ENCODE measurements at places on chromosomes 3 and 15.
A peak's percentile ranks its signal among the peaks of the same experiment; 100 is the strongest.

- no peak for DNase-seq
These were observed 39.1 kb downstream of the MYO1E start for GRCh38 chr15:59333401-59334075.

- DNase-seq = no peak
These were observed 3.9 kb downstream of the SERF2 start for GRCh38 chr15:43795997-43796396.

DNA sequence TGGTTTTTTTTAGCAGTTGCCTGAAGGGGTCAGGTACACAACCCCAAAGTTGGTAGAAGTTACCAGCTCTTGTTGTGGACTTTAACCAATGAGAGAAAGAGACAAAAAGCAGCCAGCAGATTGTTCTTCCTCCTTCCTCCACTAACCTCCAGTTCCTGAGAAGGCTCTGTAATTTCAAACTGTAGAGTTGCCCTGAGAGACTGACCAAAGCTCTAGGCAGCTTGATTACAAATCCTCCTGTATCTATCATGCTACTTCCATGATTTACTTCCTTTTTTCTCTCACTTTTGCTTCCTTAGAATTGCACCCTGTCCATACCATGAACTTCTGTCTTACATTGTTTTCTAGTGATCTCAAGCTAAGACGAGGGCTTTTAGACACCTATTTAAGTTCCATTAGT is 29.2 kb downstream of the NSUN3 start:
- DNase-seq = peak; percentile 97

DNA sequence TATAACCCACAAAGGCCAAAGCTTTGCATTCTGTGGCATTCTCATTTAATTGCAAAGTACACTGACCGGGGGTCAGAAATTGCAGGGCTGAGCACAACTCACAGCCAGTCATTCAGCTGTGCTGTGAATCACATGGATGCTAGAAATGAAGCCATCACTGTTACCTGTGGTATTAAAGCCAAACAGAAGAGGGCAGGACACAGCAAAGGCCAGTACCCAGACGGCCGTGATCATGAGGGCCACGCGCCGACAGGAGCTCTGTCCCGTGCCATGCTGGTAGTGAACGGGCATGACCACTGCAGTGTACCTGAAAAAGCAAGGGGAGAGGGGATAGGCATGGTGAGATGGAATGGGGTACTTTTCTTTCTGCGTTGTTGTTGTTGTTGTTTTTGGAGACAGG is 31.6 kb downstream of the DRD3 start:
- no peak for DNase-seq

DNA sequence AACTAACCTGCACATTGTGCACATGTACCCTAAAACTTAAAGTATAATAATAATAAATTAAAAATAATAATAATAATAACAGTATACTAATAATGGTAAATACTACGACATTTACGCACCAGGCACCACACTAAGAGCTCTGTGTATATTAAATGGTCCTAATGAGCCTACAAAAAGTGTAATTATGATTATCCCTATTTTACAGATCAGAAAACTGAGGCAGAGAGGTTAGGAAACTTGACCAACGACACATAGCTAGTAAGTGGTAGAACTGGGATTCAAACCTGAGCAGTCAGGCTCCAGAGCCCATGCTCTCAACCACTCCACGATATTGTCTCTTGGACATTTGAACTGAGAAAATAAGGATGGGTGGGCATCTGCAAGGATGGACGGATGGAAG is 15.0 kb downstream of the KIF7 start:
- no peak for DNase-seq

DNA sequence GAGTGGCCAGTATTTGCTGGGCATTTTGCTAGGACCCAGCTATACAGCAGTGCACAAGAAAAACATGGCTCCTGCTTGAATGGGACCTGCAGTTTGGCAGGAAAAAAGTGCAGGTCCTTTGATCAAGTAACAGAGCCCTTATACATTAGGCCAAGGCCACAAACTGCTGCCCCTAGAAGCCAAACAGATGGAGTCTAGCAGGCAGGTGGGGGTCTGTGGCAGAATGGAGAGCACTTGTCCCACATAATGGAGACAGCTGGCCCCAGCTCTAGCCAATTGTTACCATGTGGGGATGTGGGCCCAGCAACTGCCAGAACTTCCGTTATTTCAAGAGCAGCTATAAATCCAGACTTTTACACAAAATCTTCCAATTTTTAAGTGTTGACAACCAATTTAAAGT is 79.3 kb downstream of the SHQ1 start:
- DNase-seq = no peak

- DNase-seq = no peak
These were observed 507.5 kb upstream of the TGFBR2 start for GRCh38 chr3:30098653-30099455.

- no peak for DNase-seq
These were observed 59.2 kb downstream of the CACNA2D2 start for GRCh38 chr3:50444213-50444612.

GRCh38 chr3:16929311-16929710 is 44.6 kb downstream of the PLCL2 start:
- no peak for DNase-seq

GRCh38 chr3:99724276-99724675 is 85.9 kb downstream of the COL8A1 start:
- no peak for DNase-seq

- DNase-seq = no peak
These were observed 137.8 kb downstream of the SAMMSON start for GRCh38 chr3:70137366-70137765.

DNA sequence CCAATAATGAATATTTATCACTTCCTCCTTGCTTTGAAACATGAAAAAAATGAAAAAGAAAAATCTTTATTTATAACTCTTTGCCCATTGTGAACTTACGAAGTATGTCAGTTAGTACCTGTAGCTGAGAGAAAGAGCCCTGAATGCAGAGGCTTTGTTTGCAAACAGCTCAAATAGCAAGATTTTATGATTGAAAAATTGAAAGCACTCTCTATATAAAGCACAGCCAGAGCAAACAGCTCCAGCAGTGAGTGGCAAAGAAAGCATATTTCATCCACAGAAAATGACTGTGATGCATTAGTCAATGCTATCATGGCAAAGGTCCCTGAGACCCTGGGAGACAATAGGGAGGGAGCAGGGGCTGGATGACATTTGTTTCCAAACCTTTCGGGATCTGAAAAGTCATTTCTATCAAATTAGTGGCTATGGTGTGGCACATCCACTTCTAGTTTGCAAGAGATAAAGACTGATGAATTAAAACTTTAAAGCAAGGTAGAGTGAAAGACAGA is 576.1 kb downstream of the OTOL1 start:
- DNase-seq = no peak

- DNase-seq = peak; percentile 36
These were observed 120.1 kb upstream of the ARHGEF3 start for GRCh38 chr3:56921573-56922453.

- DNase-seq = no peak
These were observed 68.1 kb upstream of the ATP2C1 start for GRCh38 chr3:130825762-130826299.

GRCh38 chr15:45650889-45651525 is 16.2 kb downstream of the SQOR start:
- no peak for DNase-seq

GRCh38 chr3:134722969-134723368 is 72.1 kb upstream of the EPHB1 start:
- DNase-seq = no peak

DNA sequence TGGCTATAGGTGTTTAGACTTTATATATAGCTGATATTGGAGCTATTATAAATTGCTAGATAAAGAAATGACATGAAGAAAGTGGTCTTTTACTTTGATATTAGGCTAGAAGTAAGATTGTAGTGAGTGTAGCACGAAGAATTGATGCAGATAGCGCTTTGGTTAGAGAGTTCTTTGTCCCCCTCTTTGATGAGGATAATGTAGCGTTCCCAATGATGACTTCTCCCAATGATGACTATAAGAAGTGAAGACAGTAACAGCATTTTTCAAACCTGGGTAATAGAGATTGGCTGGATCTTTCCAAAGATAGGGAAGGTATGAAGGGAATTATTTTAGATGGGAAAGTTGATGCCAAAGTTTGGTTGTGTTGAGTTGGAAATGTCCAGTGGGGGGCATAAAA is 4.3 kb downstream of the MINDY2 start:
- no peak for DNase-seq

- DNase-seq = peak; percentile 6
These were observed 359.7 kb upstream of the ROPN1 start for GRCh38 chr3:124351430-124352148.

GRCh38 chr3:66348704-66349103 is 127.9 kb downstream of the SLC25A26 start:
- DNase-seq = no peak

GRCh38 chr3:15983693-15984092 is 185.9 kb upstream of the ANKRD28 start:
- DNase-seq = no peak

GRCh38 chr15:55220606-55221005 is 23.9 kb upstream of the RSL24D1 start:
- DNase-seq = no peak

GRCh38 chr15:92527197-92527596 is 128.4 kb downstream of the FAM174B start:
- no peak for DNase-seq

- DNase-seq = no peak
These were observed 34.7 kb downstream of the POLG start for GRCh38 chr15:89299896-89300295.

- no peak for DNase-seq
These were observed 72.8 kb downstream of the CD200R1L start for GRCh38 chr3:112773864-112774263.

DNA sequence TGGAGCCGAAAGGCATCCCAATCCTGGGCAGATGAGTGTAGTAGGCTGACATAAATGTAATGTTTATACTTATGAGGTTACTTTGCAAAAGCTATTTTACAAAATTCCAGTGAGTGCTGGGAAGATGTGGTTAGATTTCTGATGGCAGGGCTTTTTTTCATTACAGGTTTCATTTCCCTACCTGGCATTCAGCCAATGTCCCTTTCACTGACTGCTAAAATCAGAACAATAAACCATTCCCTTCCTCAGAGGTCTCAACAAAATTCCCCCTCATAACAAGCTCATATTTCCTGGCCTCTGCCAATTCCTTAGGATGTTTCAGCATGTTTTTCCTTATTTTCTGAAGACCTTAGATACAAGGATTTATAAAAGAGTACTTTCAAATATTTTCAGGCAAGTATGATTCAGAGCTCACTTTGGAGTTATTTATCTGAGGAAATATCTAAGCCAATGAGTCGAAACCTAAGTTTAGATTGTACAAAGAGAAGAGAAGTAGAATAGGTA is 40.9 kb upstream of the CCDC80 start:
- DNase-seq = no peak

DNA sequence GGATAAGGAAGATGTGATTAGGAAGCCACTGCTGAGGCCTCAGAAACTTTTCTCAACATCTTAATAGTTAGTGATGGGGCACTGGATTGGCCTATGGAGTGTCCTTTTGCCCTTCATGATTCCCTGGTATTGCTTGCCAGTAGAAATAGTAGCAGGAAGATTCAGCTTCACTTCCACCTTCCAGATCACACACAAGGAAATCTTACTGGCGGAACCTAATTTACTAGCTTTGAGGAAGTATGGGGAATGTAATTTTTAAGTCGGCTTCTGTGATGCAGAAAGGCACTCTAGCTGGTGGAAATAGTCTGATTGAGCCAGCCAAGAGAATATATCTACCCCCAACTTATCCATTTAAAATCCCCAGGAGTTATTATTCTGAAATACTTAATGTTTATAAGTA is 46.5 kb downstream of the LPP start:
- DNase-seq = no peak

GRCh38 chr15:89192766-89193165 is 28.6 kb downstream of the RLBP1 start:
- DNase-seq = no peak

DNA sequence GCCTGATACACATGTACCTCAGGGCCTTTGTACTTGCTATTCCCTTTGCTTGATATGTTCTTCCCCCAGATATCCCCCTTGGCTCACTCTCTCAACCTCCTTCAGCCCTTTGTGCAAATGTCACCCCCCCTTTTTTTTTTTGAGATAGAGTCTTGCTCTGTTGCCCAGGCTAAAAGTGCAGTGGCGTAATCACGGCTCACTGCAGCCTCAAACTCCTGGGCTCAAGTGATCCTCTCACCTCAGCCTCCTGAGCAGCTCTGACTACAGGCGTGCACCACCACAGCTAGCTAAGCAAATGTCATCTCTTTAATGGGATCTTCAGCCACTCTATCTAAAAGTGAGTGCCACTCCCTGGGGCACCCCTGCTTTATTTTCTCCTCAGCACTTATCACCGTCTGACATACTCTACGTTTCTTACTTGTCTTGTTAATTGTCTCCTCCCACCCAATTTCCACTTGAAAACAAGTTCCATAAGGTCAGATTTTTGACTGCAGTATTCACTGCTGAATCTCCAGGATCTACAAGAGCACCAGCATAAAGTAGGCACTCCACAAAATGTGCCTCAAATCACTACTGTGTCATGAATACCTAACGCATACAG is 14.6 kb downstream of the IP6K2 start:
- no peak for DNase-seq

GRCh38 chr3:124963755-124964154 is 29.2 kb upstream of the MUC13 start:
- no peak for DNase-seq

DNA sequence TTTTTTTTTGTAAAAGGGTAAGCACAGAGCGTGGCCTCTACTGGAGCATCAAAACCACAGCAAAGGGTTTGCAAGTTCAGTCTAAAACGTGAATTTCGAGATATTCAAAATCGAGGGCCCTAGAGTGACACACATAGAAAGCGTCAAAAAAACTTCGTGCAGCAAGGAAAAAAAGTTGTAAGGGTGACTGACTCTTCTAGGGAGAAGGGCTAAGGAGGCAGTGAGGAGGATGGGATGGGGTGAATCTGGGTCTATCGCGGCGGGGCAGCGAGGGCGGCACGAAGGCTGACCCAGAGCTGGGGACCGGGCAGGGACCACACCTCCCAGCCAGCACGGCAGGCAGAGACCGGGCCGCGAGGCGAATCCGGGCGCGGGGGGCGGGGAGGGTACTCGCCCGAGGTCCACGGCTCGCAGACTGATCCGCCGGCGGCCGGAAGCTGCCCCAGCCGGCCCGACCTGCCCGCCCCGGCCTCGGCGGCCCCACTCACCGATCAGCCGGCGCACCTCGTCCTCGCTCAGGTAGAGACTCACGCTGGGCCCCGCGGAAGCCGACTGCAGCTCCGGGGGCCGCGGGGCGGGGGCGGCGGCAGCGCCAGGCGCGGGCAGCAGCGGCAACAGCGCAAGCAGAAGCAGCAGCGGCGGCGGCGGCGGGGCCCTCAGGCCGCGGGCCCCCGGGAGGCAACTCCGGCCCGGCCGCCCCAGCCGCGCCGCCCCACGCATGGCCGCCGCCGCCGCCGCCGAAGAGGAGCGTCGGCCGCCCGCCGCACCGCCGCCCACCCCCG is 533 bp downstream of the RYK start:
- peak; percentile 49 for DNase-seq

DNA sequence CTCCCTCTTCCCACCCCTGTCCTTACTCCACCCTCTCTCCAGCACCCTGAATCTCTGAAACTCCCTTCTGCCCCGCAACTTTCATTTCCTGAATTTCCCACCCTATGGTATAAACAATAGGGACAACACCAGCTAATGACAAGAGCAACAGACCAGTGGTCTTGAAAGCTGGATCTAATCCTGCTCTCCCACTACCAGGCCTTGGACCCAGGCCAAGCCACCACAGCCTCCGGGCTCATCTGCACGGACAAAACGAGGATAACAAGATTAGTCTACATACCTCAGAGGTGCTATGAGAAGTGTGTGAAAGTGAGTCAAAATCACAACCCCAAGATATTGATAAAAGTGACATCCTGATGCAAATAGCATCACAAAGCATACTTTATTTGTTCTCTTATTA is 128.6 kb downstream of the ERC2 start:
- DNase-seq = no peak

GRCh38 chr3:128127236-128127635 is 3.6 kb upstream of the RUVBL1 start:
- no peak for DNase-seq

- DNase-seq = peak; percentile 39
These were observed 105.1 kb downstream of the CPN2 start for GRCh38 chr3:194245975-194246561.
